ENCODE measurements at places on chromosomes 4 and X. TPM values are rescaled to one million over a fixed set of nuclear protein-coding genes. Genes with fewer than 3 reads are reported as not detected.

The ANOS1 gene
- 2.3 TPM for total RNA-seq

The CTAG1A gene
- not detected for total RNA-seq

The MAGEA2 gene
- not detected for total RNA-seq

The SSX1 gene
- total RNA-seq: not detected

The RRH gene
- total RNA-seq: 0.22 TPM

The VSIG1 gene
- total RNA-seq: 2.4 TPM

The GAGE12E gene
- total RNA-seq: not detected

The POU3F4 gene
- total RNA-seq: not detected

The CACNA1F gene
- not detected for total RNA-seq

The SSX2 gene
- total RNA-seq: not detected
